ENCODE measurements at places on chromosomes 3 and 15.

GRCh38 chr15:83288381-83288801 is 3.9 kb upstream of the BNC1 start:
- no peak for DNase-seq

DNA sequence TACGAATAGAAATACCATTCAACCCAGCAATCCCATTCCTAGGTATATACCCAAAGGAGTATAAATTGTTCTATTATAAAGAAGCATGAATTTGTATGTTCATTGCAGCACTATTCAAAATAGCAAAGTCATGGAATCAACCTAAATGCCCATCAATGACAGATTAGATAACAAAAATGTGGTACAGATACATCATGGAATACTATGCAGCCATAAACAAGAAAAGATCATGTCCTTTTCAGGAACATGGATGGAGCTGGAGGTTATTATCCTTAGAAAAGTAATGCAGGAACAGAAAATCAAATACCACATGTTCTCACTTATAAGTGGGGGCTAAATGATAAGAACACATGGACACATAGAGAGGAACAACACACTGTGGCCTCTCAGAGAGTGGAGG is 571.9 kb downstream of the RBMS3 start:
- no peak for DNase-seq

DNA sequence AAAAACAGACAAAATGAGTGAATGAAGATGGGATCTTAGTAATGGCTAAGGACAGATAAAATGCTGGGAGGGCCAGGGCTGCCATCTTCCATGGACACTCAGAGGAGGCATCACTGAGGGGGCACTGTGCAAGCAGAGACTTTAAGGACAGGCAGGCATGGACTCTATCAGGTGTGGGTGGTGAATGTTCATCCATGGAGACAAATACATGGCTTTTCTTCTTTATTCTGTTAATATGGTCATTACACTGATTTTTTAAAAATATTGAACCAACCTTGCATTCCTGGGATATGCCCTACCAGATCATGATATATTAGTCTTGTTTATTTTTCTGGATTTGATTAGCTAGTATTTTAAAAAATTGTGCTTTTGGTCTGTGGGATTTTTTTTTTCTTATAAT is 12.2 kb downstream of the NUP210 start:
- no peak for DNase-seq

DNA sequence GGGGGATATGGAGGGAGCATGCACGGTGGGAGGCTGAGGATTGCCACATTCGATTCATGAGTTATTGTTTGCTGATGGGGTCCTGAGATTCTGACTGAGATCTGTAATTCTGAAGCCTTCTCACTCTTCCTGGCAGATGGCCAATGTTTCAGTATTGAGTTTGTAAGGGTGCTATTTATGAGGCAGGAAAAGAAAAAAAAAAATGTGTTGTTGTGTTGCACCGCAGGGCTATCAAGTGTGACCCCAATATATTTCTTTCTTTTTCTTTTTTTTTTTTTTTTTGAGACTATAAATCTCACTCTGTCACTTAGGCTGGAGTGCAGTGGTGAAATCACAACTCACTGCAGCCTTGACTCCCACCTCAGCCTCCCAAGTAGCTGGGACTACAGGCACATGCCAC is 3.2 kb upstream of the SENP2 start:
- no peak for DNase-seq

DNA sequence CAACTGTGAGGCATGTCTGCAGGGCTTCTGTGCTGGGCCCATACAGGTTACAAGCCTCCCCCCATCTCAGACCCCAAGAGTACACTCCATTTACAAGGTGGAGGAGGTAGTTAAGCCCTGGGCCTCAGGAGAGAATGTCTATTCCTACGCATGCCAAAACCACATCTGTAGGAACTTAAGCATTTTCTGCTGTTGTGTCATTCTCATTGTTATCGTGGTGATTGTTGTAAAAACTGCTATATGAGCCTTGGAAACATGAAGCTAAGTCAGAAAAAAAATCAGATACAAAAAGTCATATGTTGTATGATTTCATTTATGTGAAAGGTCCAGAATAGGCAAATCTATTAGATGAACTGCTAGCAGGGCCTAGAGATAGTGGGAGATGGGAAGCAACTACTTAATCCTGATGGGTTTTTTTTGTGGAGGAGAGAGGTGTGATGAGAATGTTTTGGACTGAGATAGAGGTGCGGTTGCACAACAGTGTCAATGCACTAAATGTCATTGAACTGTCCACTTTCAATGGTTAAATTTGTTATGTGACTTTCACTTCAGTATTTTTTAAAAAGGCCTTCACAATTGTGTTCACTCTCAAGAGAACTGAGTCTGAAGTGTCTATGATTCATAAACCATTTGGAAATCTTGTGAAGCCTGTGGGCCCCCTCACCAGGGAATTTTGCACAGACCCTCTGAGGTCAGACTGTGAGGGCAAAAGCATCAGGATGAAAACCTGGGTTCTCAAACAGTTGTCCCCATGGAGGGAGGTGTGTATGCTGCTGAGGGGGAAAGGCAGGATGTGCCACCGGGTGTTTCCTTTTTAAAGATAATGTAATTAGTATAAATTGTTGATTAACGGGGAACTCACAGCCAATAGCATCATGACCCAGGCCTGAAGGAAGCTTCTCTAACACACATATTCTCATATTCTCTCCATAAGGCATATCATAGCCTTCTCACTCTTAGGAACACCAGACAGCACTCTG is 3.2 kb downstream of the RTP3 start:
- DNase-seq = no peak

- no peak for DNase-seq
Measured at GRCh38 chr3:1375145-1375544, 282.3 kb downstream of the CNTN6 start.

- no peak for DNase-seq
Measured at GRCh38 chr15:92829875-92830274, 70.2 kb upstream of the CHD2 start.

- no peak for DNase-seq
Measured at GRCh38 chr3:48930590-48930989, 11.9 kb downstream of the ARIH2 start.

DNA sequence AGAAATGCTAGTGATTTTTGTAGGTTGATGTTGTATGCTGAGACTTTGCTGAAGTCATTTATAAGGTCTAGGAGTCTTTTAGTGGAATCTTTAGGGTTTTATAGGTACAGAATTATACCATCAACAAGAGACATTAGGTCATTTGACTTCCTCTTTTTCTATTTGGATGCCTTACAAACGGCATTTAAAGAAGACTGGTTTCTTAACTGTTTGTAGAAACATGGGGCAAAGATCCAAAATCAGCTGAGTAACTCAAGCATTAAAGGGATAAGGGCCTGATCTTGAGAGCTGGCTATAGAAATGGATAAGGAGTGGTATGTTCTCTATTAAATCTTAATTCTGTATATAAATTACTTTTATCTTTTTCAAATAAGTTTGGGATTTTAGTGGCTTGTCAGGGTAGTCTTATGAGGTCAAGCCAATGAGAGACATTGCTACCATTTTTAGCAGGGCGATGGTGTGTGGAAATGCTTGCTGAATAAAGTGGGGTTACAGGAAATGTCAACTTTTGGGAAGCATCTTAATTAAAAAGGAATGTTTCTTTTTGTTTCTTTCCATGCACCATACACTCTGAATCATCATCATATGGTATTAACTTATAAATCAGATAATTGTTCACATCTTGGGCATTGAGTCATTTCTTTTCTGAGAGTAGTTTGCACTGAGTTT is 197.7 kb upstream of the GBE1 start:
- no peak for DNase-seq

DNA sequence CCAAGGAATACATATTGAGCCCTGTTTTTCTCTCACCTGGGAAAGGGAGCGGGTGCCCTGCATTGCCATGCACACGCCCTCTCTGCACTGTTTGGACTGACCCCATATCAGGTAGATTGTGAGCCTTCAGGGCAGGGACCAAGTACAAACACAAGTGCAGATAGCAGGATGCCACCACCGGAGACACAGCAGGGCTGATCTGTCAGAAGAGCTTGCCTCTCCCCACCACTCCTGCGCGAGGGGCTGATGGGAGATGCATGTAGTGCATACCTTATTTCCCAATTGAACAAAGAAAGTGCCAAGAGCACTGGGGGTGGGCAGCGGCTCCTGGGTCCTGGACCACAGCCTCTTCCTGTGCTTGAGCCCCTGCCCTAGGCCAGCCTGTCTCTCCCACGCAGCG is 9.0 kb upstream of the SLCO2A1 start:
- DNase-seq = no peak

GRCh38 chr15:56001471-56002078 is 8.2 kb upstream of the NEDD4 start:
- no peak for DNase-seq

- DNase-seq = no peak
Measured at GRCh38 chr15:79682851-79683288, 213.9 kb downstream of the MTHFS start.

GRCh38 chr3:169390271-169390670 is 273.2 kb downstream of the MECOM start:
- DNase-seq = no peak

- no peak for DNase-seq
Measured at GRCh38 chr15:38195191-38195901, 57.3 kb upstream of the SPRED1 start.

- DNase-seq = no peak
Measured at GRCh38 chr15:30997270-30997669, 5.8 kb upstream of the MTMR10 start.

DNA sequence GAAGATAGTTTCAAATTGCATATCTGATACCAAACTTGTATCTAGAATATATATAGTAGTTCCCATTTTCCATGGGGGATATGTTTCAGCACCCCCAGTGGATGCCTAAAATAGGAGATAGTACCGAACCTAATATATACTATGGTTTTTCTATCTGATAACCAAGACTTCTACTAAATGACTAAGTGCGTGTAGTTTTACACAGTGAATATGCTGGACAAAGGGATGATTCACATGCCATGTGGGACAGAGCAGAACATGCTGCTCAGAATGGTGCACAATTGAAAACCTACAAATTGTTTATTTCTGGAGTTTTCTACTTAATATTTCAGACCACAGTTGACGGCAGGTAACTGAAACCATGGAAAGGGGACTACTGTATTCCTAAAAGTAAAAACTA is 73.4 kb upstream of the TP63 start:
- no peak for DNase-seq

DNA sequence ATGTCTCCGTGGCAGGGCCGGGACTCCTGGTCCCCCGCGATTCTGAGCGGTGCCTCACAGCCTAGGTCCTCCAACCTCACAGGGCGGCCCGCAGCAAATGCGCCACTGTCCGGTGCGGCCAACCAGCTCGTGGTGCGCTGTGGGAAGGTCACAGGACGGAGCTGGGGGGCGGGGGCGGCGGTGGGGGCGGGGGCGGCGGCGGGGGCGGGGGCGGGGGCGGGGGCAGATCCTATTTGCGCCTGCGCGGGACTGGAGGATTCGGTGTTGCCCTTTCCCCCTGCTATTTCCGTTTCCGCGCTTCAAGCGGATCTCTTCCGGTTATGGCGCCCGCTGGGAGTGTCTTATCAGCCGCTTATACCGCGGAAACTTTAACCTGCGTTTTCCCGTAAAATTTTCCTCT is 106.7 kb upstream of the SNRPN start:
- no peak for DNase-seq

DNA sequence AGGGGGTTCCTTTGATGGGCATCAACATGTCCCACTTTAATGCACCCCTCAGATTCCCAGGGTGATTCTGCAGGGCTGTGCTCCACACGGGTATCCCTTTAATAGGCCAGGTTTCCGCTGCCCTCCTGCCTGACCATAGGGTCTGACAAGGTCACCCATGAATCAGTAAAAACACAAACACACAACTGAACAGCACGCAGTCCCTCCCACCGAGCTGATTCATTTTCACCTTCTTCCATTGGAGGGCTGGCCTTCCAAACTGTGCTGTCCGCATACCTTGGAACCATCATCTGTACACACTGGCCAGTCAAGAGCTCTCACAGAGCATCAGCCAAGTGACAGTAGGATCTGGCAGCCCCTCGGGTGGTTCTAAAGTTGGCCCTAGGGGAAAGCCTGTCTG is 93.7 kb downstream of the FBLN2 start:
- DNase-seq = no peak

DNA sequence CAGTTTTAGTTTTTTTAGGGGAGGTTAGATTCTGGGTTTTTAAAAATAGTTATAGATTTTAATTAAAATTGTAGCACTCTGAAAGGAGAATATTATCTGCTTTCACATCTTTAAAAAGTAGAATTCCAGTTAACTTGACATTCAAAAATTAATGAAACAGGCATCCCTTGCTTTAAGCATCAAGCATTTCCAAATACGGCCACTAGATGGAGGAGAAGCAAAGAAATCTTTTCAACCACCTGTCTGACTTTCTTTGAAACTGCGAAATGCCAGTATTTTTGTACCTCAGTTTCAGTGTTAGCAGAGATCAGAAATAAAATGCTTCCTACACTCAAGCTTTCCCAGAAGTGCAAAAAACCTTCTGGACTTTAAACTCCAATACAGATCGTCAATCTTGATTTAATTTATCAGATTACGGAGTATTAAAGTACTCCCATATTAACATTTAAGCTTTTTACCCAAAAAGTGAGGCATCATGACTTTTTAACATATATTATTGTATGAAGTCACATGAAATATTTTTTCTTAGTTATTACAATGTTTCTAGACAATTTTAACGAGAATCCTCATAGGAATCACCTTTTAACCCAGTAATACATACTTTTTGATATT is 153.3 kb downstream of the P3H2 start:
- peak; percentile 64 for DNase-seq

DNA sequence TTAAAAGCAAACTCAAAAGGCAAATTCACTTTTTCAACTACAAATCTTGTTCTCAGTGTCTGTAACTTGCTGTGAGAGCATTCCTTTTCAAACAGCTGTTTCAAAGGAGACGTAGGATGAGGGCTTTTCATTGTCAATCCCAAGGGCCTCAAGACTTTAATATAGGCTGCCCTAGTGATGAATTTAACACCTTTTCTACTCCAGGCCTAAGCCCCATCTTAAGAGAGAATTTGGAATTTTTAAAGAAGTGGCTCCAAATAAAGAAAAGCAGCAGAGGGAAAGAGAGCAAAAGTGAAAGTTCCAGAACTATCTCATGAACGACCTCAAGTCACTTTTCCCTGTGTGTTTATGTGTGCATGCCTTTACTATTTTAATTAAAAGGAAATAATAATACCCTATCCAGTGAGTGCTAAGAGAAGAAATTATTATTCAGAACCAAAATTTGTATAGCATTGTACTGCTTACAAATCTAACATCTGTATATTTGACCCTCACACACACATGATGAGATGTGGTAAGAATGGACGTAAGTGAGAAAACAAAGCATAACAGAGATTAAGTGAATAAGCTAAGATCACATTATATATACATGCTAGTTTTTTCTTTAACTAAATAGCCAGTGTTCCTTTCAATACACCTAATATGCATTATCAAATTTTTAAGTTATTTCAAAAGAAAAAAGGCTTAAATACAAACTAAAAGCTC is 196.4 kb downstream of the VGLL3 start:
- no peak for DNase-seq

- no peak for DNase-seq
Measured at GRCh38 chr3:43515208-43515917, 106.4 kb downstream of the ANO10 start.

DNA sequence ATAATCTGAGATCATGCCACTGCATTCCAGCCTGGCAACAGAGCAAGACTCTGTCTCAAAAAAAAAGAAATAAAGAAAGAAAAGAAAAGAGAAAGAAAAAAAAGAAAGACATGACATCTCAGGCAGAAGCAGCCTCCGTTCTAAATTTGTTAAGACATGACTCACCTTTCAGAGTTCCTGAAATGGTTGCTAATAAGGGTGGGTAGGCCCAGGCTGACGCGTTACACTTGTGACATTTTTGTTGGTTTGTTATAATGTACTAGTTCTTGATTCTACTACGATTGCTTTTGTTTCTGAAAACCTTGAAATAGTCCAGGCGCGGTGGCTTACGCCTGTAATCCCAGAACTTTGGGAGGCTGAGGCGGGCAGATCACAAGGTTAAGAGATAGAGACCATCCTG is 21.0 kb downstream of the SLC25A20 start:
- no peak for DNase-seq

Data from NCI-H1105 (cell line).